Mammary epithelial cell (primary cell): ENCODE measurements at places on chromosomes 3 and 15.

DNA sequence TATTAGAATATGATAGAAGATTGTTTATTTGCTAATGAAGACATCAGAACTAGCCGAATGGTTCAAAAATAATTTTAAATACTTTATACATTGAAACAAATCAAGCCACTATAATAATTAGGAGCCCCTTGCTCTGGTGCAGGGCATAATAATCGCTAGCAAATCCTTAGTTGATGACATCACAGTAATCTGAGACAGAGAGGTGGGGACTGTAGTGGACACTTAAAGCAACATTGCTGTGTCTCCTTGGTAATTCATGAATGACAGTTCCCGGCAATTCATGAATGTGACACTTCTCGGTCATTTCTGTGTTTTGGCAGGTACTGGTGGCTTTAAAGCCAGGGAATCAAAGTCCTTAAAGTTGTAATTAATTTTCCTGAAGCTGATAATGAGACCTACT, 114.3 kb downstream of the PPM1L start:
- no peak for DNase-seq

GRCh38 chr3:147159141-147159540, 247.2 kb downstream of the ZIC4 start:
- no peak for DNase-seq

DNA sequence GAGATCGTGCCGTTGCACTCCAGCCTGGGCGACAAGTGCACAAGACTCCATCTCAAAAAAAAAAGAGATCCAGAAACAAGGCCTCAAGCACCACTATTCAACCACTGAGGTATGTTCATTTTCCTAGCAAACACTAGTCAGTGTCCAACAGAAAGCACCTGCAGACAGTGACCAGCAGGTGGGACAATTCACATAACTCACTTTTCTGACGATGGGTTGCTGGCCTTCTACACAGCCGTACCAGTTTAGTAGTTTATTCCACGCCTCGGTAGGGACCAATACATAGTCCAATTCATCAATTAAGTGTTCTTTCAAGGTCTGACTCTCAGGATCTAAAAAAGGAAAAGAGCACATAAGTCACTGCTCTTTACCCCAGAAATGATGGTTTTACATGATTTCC, 12.4 kb downstream of the USP4 start:
- DNase-seq: no peak

- DNase-seq: no peak
Observed at GRCh38 chr3:97821287-97821773, 481 bp upstream of the CRYBG3 start.

DNA sequence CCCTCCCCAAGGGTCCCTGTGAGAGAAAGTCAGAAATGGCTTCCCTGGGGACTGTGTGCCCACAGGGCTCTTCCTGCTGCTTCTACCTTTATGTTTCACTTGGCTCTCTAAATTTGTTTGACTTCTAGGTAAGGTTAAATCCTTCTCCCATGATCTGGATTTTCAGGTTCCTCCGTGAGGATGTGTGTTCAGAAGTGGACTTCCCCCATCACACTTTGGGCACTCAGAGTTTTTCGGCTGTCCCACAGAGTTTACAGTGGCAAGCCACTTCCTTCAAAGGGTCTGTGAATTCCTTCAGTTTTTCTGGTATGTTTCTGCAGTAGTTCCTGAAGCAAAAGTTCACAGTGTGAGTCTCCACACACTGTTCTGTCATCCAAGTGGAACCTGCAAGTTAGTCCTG, 30.9 kb upstream of the RARB start:
- no peak for DNase-seq

DNA sequence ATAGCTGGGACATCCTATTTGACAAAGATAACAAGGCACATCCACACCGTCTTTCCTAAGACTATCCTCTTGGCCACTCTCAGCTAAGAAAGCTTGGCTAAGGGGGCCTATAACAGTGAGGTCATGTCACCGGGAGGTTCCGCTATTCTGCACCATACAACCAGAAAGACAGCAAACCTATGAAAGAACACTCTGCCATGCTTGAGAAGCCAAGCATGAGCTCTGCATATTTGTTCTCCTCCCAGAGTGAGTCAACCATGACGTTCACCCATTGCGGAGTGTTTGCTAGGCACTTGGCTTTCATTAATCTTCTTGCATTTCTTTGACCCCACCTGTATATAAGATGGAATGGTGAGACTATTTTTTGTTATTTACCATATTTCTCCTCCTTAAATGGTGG, 141.2 kb downstream of the GMNC start:
- DNase-seq: no peak

DNA sequence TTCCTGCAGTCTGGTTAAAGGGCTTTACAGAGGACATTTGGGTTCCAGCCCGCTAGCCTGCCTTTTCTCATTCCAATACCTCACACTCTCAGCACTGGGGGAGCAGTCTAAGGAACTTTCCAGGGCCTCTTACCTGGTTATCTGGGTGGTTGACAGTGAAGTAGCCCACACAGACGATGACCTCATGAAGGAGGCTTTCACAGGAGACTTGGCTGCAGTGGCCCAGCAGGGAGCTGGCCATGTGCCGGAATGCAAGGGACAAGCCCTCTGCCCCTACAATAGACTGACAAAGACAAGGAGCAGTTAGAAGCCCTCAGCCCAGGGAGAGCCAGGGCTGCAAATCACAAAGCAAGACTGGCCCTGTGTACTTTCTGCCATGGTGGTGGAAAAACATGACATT, 39.5 kb downstream of the ISL2 start:
- no peak for DNase-seq

GRCh38 chr15:58717357-58717756, 32.1 kb downstream of the ADAM10 start:
- DNase-seq: no peak

- DNase-seq: no peak
Observed at GRCh38 chr3:103494512-103494911, 1059.7 kb downstream of the ZPLD1 start.

GRCh38 chr3:53833700-53834099, 12.5 kb downstream of the CHDH start:
- DNase-seq: no peak

- DNase-seq: no peak
Observed at GRCh38 chr3:50171540-50172301, 16.6 kb downstream of the SEMA3F start.

DNA sequence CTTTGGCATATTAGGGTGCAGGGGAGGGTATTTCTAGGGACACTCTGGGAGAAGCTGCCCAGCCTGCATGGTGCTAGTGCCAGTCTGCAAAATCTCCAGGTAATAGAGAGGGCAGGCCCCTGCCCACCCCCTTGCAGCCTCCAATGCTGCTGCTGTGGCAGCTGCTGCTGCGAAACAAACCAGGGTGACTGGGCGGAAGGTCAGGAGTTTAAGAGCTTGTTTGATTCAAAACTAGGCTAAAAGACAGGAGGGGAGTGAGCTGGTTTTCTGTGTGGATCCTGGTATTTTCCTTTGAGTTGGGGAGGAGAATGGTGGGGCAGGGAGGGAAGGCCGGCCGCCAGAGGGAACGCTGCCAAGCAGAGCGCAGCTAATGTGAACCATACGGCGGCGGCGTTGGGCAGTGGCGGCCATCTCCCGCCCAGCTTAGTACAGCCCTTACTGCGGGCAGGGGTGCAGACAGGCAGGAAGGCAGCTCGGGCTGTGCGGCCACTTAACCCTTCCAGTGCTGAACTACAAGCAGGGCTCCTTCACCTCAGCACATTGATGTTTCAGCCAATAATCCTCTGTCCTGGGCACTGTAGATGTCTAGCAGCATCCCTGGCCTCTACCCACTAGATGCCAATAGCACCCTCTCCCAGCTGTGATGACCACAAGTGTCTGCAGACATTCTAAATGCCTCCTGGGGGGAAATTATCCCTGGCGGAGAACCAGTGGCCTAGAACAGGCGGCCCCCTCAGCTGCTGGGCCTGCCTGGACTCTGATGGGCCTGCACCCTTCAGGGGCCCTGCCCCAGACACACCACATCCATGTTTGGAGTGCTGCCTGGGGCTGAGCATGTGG, 125.7 kb downstream of the EEFSEC start:
- no peak for DNase-seq

GRCh38 chr15:38555686-38556334, 8.8 kb downstream of the RASGRP1 start:
- no peak for DNase-seq

GRCh38 chr3:11944052-11944673, 60.0 kb upstream of the SYN2 start:
- peak; percentile 30 for DNase-seq

DNA sequence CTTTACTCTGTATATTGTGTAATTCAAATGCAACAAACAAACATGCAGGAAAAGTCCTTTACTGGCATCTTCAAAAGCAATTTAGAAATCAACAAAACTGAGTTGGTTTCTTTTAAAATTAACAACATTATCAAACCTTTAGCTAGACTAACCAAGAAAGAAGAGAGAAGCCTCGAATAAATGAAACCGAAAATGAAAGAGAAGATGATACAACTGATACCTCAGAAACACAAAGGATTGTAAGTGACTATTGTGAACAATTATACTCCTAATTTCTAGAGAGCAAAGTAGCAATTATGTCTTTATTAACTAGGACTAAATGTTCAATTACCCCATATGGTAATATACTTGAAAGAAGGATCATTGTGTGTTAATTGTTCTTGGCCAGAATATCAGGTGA, 49.2 kb upstream of the P3H2 start:
- no peak for DNase-seq
